ENCODE measurements at places on chromosomes 4 and X. TPM values are rescaled to one million over a fixed set of nuclear protein-coding genes. Genes with fewer than 3 reads are reported as not detected.

GRCh38 chrX:122188751-122189150 is 995.3 kb upstream of the GRIA3 start:
- no peak for DNase-seq
- H3K4me1 ChIP-seq, result no peaks in the 10 kb centered on the region
- no peaks in the 10 kb centered on the region for H3K36me3 ChIP-seq
- no peaks in the 10 kb centered on the region for H3K27me3 ChIP-seq

Gene TSPAN6
- 17.8 TPM for total RNA-seq

GRCh38 chr4:2406406-2406805 is 12.0 kb downstream of the ZFYVE28 start:
- no peaks in the 10 kb centered on the region for H3K36me3 ChIP-seq
- no peak for DNase-seq
- no peak overlapping the region for H3K27ac ChIP-seq
- no peak overlapping the region for H3K4me3 ChIP-seq
- H3K4me1 ChIP-seq, result peaks cover 12% of the 10 kb centered on the region
- H3K27me3 ChIP-seq, result peaks cover 27% of the 10 kb centered on the region

Gene GABRG1
- total RNA-seq, result not detected

DNA sequence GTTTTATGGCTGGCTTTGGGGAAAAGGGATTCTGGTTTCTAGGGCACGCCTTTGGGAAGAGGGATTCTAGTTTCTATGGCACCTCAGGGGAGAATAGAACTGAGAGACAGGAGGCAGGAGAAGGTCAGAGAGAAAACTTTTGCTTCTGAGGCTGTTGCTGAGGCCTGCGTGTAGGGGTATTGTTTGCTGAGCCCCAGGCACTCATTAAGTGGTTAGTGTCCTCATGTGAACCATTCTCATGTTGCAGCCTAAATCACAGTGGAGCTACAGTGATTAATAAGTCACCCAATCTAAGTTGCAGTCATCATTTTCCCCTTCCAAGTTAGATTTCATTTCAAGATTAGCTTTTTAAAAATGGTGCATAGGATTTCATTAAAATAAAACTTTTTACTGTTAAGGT is 29.0 kb downstream of the VCX3A start:
- H3K27ac ChIP-seq, result no peak overlapping the region
- H3K4me3 ChIP-seq, result no peak overlapping the region
- H3K4me1 ChIP-seq, result no peaks in the 10 kb centered on the region
- no peak for DNase-seq
- H3K27me3 ChIP-seq, result no peaks in the 10 kb centered on the region

DNA sequence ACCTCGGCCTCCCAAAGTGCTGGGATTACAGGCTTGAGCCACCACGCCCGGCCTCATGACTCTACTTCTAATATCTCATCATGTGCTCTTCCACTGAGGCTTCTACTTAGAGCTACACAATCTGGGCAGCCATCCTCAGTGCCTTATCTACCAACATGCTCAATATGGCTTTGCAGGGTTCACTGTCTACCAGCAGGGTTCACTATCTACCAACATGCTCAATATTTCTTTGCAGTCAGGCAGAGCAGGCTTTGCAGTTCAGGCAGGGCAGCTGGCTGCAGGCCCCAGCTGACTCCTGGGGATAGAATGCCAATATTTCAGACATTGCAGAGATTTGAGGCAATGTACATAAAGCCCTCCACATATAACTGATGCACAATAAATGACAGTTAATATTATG is 47.5 kb downstream of the PKD2 start:
- no peaks in the 10 kb centered on the region for H3K4me1 ChIP-seq
- no peaks in the 10 kb centered on the region for H3K27me3 ChIP-seq

Gene CYTL1
- total RNA-seq, result 67.3 TPM

GRCh38 chr4:174467107-174467506 is 55.2 kb downstream of the HPGD start:
- H3K4me1 ChIP-seq, result no peaks in the 10 kb centered on the region
- DNase-seq, result no peak
- no peak overlapping the region for H3K27ac ChIP-seq
- H3K36me3 ChIP-seq, result no peaks in the 10 kb centered on the region

DNA sequence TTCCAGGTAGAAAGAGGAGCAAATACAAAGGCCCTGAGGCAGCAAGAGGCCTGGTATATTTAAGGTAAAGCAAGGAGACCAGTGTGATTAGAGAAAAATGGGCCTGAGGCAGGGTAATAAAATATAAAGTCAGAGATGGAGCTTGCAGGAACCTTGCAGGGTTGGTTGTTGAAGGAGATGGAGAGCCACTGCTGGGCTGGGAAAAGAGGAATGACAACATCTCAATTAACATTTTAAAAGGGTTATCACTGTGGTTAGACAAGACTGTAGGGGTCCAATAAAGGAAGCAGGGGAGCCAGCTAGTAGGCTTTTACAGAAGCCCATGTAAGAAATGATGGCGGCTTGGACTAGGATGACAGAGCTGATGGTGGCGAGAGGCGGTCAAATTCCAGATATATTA is 205.5 kb upstream of the MBNL3 start:
- H3K4me3 ChIP-seq, result no peak overlapping the region
- no peak overlapping the region for H3K27ac ChIP-seq
- H3K27me3 ChIP-seq, result no peaks in the 10 kb centered on the region
- no peaks in the 10 kb centered on the region for H3K36me3 ChIP-seq

- no peak overlapping the region for H3K27ac ChIP-seq
- peaks cover 5% of the 10 kb centered on the region for H3K4me1 ChIP-seq
- no peaks in the 10 kb centered on the region for H3K27me3 ChIP-seq
- no peak for DNase-seq
These were observed 3.6 kb downstream of the STARD8 start for GRCh38 chrX:68651110-68651509.
